ENCODE measurements at places on chromosomes 4 and X.

DNA sequence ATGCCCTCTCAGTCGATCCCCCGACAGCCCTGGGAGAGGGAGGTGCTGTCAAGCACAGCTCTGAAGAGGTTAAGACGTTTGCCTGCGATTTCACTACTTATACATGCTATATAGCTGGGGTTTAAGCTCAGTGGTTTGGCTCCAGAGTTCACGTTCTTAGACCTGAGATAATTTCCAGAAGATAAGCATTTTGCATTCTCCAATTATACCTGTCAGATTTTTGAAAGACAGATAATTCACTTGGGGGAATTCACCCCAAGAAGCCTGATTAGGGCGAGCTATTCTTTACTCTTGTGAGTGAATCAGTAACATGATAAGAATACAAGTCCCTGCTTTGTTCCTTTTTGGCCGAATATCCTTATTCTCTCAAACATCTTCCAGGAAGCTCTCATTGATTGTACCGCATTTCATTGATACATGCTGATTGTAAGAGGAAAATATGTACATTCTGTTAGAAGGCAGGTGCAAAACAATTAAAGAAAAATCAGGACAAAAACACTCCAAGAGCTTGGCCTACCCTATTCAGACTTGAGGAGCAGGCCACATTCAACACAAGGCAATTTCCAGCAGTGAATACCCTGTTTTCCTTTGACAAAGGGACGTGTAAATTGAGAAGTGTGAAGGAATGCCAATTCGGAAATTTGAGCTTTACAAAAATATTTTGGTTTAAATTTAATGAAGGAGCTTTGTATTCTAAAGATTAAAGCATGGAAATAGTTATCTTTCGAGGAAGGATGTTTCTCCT is 30.2 kb downstream of the TENM3 start:
- DNase-seq, result no peak

GRCh38 chr4:108247387-108248049 is 78.8 kb upstream of the LEF1 start:
- no peak for DNase-seq

- DNase-seq, result no peak
These were observed 33.3 kb upstream of the GALNT7 start for GRCh38 chr4:173135241-173135847.

DNA sequence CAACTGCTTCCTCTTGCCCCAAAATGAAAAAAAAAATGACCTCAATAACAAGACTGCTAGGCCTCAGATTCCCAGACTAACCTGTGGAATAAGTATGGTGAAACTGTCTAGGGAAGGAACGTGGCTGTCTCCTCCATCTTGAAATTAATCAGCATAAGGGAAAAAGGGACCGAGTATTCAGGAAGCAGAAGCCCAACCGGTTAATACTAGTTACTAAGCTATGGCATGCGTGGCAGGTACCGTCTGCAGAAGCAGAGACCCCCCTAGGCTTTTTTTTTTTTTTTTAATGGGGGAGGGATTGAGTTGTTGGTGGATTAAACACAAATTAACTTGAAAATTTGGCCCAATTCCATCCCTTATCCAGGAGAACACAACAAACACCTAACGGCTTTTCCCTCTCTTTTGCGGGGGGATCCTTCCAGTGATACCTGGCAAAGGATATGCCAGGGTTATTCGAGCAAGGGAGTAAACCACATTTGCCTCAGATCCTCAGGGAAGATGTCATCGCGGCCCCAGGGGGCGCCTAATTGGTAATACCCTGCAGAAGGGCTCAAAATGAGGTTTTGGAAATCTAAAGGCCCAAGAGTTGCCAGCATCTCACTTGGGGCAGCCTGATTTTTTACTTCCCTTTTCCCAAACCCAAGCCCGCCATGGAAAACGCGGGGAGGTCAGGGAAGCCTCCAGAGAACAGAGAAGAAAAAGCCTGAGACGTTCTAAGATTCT is 893 bp downstream of the RLIM start:
- peak; percentile 4 for DNase-seq

GRCh38 chrX:107355533-107355932 is 93.9 kb upstream of the FRMPD3 start:
- DNase-seq, result no peak

DNA sequence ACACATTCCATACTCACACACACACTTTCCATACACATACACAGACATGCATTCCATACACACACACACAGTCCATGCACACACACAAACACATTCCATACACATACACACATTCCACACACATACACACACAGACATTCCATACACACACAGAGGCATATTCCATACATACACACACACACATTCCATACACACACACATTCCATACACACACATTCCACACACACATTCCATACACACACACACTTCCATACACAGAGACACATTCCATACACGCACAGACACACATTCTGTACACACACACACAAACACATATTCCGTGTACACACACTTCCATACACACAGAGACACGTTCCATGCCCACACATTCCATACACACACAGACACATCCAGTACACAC is 14.8 kb downstream of the LINC00632 start:
- DNase-seq, result no peak

GRCh38 chr4:112058433-112058832 is 86.8 kb upstream of the FAM241A start:
- DNase-seq, result no peak

DNA sequence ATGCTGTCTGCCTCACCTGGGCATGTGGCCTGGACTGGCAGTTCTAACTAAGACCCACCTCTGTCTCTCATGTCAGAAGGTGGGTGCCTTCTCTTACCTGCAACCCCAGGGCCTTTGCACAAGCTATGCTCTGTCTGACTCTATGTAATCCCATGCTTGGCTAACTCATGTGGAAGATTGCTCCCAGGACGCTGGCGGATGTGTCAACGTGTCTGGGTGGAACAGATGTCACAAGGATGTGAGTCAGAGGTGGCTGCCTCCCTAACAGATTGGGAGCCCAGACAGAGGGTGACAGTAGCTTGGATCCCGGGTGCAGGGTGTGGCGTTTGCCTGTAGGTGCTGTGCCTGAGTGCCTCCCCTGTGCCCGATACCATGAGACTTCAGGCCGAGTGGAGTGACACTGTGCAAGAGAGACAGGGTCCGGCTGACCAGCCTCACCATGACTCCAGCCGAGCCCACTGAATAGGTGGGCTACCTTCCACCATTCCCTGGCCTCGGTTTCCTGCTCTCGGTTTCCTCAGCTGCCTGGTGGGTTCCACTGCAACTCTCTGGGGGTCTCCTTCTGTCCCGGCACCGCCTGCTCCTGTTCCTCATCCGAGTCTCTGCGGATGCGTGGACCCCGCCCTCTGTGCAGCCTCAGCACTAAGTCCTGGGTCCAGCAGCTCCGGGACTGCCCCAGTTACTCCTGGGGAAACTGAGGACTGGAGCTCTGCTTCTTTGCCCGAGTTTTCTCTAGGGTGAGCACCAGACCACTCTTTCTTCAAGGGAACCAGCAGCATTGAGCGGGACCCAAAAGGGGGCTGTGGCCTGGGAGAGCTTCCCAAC is 11.0 kb downstream of the SH3BP2 start:
- no peak for DNase-seq

GRCh38 chr4:128601991-128602695 is 207.4 kb upstream of the JADE1 start:
- no peak for DNase-seq

DNA sequence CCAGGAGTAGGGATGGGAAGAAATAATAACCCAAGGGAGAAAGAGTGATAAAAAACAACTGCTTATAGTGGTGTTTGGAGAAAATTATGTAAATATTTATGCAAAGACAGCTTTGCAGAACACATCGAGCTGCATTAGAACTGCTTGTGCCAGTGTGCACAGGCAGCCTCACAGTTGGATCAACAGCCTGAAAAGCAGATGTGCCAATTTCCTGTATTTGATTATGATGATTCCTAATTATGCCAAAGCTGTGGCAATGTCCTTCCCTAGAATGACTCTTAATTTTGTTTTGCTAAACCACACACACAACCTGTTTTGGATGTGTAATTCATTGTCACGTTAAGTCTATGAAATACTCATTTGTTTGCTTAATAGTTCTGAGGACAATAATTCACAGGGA is 30.6 kb upstream of the ANTXR2 start:
- DNase-seq, result no peak

GRCh38 chr4:165079476-165079875 is 25.8 kb downstream of the TRIM75 start:
- no peak for DNase-seq

GRCh38 chr4:8671712-8672290 is 79.2 kb downstream of the CPZ start:
- no peak for DNase-seq

- no peak for DNase-seq
These were observed 8.9 kb upstream of the DCK start for GRCh38 chr4:70984589-70984988.

DNA sequence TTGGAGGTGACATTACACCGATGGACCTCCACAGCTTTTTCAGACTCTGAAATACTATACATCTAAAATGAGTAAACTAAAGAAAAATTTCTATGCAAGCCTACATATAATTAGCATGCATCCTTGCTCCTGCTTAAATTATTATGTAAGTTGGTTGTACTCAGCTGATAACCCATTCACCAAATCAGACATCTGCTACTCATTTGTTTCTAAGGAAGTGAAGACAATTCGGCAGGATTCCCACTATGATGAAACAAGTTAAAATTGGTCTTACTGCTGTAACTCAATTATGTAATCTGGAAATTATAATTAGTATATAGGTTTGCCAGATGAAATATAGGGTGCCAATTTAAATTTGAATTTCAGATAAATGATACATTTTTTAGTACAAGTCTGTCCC is 59.5 kb upstream of the FGF13 start:
- DNase-seq, result no peak

DNA sequence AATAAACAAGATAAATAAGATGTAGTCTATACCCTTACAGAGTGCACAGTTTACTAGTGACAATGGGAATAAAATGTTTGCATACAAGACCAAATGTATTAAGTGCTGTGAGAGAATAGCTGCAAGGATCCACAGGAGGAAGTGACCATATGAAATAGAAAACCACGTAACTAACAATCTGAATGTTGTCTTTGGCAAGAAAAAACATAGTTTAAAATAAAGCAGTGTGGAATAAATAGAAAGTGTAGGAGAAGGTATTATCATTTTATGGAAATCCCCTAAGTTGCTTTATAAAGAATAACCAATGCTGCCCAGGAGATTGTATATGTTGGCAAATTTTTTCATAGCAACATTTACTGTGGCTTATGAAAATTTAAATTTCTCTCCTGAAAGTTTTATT is 116.1 kb downstream of the PCDH7 start:
- no peak for DNase-seq

- no peak for DNase-seq
These were observed 168.6 kb downstream of the PPP3CA start for GRCh38 chr4:101178731-101179130.

- DNase-seq, result no peak
These were observed 107.6 kb downstream of the SOWAHB start for GRCh38 chr4:76790377-76790776.

GRCh38 chr4:100372432-100372831 is 145.4 kb downstream of the EMCN start:
- DNase-seq, result no peak

DNA sequence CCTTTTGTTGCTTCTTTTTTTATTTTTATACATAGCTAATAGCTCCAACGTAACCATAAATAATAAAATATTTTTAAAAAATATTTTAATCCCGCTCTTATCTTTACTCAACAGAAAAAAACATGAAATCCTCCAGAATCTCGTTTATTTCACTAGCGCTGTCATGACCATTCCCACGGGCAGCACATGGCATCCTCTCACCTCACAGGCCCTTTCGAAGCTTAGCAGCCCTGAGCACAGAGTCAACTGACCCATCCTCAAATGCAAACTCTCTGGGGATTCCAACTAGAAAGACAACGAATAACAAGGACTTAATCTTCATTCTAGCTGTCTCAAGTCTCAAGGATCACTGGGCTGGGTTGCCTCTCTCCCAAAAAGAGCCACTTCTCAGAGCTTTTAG is 285.9 kb upstream of the PPARGC1A start:
- DNase-seq, result no peak

DNA sequence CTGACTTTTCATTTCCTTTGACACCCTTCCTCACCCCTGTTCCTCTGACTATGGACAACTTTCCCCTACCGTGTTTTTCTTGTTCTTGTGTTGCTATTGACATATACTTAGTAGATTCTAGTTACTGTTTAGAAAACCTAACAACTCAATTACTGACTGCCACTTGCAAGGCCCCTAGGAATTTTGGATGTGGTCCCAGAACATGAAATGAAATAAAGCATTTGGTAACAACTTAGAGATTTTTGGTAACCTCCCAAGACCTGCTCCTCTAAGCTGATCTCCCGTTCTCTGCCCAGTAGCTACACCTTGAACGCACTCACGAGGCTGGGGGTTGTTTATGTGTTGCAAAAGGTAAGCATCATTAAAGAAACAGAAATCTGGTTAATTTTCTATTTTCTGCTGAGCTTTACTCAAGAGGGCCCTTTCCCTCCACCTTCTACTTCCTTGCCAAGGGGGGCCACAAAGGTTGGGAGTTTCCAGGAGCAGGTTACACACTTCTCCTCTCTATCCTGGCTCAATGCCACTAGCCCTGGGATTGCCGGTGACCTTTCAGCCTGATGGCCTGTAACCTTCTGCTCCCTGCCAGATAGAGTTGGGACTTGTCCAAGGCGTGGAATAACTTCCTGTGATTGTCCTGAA is 20.5 kb downstream of the GAB3 start:
- DNase-seq, result no peak

- no peak for DNase-seq
These were observed 41.0 kb downstream of the MAP7D3 start for GRCh38 chrX:136210243-136210642.

DNA sequence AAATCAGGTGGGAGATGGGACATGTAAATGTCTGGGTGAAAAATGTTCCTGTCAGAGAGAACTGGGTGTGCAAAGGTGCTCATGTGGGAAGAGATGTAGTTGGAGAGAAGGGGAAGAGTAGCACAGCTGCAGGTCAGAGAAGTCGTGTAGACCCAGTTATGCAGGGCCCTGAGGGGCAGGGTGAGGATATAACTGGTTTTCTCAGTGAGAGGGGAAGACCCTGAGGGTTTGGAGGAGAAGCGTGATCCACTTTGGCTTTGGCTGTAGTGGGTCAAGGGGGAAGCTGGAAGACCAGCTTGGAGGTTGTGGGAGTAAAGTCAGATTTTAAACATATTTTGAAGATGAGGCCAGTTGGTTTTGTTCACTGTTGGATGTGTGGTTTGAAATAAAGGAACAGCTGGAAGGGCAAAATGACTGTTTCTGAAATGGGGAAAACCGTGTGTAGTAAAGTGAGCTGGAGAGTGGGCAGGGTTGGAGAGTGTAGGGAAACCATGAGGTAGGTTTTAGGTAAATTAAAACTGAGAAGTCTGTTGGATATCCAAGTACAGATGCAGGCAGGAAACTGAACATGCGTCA is 44.2 kb downstream of the NAP1L5 start:
- no peak for DNase-seq

DNA sequence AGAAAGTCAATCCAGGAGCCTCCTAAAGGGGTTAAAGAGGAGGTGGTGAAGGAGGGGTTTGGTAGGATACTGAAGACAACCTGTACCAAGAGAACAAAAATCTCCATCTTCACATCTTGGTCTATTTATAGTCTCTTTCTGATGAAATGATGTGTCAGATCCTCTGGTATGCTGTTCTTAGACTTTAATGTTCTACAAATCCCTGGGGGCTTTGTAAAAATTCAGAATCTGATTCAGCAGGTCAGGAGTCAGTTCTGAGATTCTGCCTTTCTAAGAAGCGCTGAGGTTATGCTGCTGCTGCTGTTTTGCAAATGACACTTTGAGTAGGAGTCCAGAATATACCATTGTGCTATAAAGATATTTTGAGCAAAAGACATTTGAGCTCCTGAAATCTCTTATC is 172.9 kb upstream of the GLRA2 start:
- no peak for DNase-seq

All from activated CD4-positive, alpha-beta T cell treated with anti-CD3 and anti-CD28 coated beads for 4 hours (primary cell).